ENCODE measurements at places on chromosomes 1 and 21.
A peak's percentile ranks its signal among the peaks of the same experiment; 100 is the strongest.

DNA sequence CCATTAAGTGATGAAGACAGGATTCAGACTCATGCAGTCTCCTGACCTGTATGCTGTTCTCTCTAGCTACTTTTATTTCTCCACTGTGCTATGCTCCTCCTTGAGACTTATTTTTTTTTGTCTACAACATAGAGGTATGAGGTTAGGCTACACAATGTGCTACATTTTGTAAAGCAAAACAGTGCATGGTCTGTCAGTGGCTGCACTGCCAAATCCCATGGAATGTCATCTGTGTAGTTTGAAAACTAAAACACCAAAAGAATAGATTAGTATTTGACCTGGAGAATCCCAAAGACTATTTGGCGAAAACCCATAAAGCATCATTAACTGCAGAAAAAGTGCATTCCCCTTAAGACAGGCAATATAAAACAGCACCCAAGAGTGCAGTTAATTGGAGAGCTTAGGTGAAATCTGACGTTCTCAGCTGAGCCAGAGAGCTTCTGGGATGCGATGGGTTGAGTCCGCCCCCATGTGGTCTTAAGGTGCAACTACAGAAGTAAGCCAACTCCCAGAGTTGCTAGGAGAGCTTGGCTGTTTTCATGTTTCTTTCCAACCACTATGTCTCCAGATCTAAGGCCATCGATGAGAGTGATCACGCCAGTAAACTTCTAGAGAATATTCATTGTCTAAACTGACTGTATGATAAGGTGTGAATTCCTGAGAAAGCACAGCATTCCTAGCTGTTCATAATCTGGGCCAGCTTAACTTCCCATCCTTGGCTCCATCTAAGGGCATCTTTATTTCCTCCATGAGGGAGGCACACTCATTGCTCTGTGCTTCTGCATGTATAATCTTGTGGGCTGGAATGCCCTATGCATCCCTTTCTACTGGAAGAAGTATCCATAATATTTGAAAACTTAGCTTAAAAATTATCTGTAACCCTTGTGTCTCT lies 20.7 kb upstream of the CYP2J2 start:
- no peak for DNase-seq

DNA sequence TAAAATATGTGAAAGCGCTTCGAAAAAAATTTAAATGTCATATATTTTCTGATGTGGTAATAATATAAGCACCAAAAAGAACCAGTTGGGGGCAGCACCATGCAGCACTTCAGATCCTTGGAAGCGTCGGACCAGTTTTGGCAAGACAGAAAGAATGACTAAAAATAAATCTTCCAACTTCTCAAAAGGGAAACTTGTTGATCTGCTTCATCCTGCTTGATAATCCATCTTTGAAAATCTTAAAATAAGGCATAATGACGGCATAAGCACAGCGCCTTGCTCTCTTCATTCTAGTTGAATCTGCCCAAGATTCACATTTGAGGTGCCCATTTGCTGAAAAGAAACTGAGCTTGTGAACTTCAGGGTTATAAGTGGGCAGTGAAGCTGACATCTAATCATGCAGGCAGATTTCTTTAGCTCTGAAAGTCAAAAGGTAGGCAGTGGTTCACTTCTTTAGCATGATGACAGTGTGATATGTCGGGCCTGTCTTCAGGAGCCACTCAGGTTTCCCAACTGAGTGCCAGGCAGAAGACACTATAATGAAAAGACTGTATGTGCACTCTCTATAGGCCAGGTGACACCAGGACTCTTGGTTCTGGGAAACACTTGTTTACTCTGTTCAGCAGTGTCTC lies 19.8 kb upstream of the MUTYH start:
- no peak for DNase-seq

DNA sequence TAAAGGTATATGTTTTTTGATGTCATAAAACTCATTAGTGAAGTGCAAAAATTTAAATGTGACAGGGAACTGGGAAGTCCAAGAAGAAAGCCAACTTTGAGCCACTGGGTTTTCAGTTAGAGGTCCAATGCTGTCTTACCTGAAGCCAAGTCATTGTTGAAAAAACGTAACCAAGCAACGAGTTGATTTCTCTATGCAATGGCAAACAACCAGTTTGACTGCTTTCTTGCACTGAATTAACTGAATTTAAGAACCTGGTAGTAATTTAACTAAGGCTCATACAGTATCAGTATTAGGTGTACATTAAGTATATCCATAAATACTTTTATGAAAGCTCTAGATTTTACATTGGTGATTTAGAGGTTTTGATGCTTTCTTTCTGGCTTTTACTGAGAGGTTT lies 20.2 kb upstream of the S1PR1 start:
- no peak for DNase-seq

GRCh38 chr21:36835383-36835795 lies 131.1 kb downstream of the HLCS start:
- DNase-seq, result no peak

DNA sequence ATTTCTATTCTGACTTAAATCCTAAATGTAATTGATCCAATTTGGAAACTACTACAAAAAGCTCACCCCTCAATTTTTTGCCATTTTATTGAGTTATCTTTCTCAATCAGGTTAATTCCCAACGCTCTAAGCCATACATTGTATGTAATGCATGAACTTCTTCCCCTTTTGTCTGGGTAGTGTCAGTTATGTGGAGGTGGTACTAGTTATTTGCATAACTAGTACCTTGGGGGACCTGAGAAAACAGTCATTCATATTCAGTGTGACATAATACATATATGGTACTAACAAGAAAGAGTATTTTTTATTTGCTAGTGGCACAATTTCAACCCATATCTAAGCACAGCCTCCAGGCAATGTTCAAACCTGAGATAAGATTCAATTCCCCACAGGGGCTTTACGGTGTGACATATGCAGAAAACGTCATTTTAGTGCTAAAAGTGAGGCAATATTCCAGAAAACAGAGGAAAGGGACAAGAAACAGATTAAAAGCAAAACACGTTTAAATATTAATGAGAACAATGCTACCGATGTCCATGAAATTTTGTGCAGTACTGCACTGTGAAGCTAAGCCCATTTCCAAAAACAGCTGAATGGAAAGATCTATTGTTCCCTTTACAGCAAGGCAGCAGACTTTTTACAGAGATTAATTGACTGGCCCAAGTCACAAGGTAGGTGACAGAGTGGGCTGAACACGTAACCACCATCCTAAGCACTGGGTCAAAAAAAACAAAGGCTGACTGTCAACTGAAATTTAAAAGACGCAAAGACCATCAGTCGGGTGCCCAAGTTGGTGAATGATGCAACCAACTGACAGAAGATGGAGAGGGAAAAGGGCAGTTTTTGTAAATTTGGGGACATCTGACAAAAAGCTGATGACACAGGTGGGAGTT lies 1.4 kb downstream of the HLCS start:
- DNase-seq, result no peak

GRCh38 chr1:18234790-18235242 lies 127.2 kb downstream of the IGSF21 start:
- peak; percentile 3 for DNase-seq

- no peak for DNase-seq
These were observed 136.2 kb upstream of the IPO9 start for GRCh38 chr1:201692555-201693394.

Measured in fibroblast of skin of left biceps (primary cell).